ENCODE measurements at places on chromosomes 5 and 9. TPM values are rescaled to one million over a fixed set of nuclear protein-coding genes. Genes with fewer than 3 reads are reported as not detected.

SLC34A1 gene
- not detected for total RNA-seq

PCDHGA2 gene
- 4.9 TPM for total RNA-seq

PPP3R2 gene
- total RNA-seq: 0.09 TPM

ANKDD1B gene
- total RNA-seq: 0.95 TPM

SLC36A2 gene
- total RNA-seq: not detected

CCDC183 gene
- total RNA-seq: 0.32 TPM

ADRA1B gene
- total RNA-seq: not detected

TRMO gene
- total RNA-seq: 17.9 TPM

CAMK2A gene
- 0.47 TPM for total RNA-seq

ARID3C gene
- not detected for total RNA-seq

SH3RF2 gene
- 0.79 TPM for total RNA-seq

CNTLN gene
- 8.4 TPM for total RNA-seq

Data from bronchial smooth muscle cell (primary cell).